Panc1 (cell line): ENCODE measurements at places on chromosomes 7 and 10. TPM values are rescaled to one million over a fixed set of nuclear protein-coding genes. Genes with fewer than 3 reads are reported as not detected.

UNC5B gene
- 1.1 TPM for total RNA-seq

PAX4 gene
- total RNA-seq: not detected

VAX1 gene
- total RNA-seq: 4.6 TPM

UBE2D4 gene
- total RNA-seq: 35.9 TPM

CTAGE8 gene
- total RNA-seq: 5.2 TPM

FAM241B gene
- total RNA-seq: 29.1 TPM

CYP26A1 gene
- 1.5 TPM for total RNA-seq

LMOD2 gene
- total RNA-seq: not detected

AKR1C3 gene
- total RNA-seq: 0.62 TPM

ZNF775 gene
- 14.7 TPM for total RNA-seq

PGAM2 gene
- 1.3 TPM for total RNA-seq

- no peaks in the 10 kb centered on the region for H3K4me1 ChIP-seq
- H3K4me3 ChIP-seq: no peak overlapping the region
- H3K36me3 ChIP-seq: no peaks in the 10 kb centered on the region
- H3K27ac ChIP-seq: no peak overlapping the region
- no peak for DNase-seq
Measured at GRCh38 chr10:62512732-62513475, 138.7 kb downstream of the ZNF365 start.

GRCh38 chr7:98210513-98211220 lies 572 bp upstream of the BHLHA15 start:
- no peaks in the 10 kb centered on the region for H3K36me3 ChIP-seq
- DNase-seq: no peak
- H3K4me1 ChIP-seq: no peaks in the 10 kb centered on the region
- peak overlapping the region; percentile 36 for H3K4me3 ChIP-seq
- no peaks in the 10 kb centered on the region for H3K27me3 ChIP-seq

DNA sequence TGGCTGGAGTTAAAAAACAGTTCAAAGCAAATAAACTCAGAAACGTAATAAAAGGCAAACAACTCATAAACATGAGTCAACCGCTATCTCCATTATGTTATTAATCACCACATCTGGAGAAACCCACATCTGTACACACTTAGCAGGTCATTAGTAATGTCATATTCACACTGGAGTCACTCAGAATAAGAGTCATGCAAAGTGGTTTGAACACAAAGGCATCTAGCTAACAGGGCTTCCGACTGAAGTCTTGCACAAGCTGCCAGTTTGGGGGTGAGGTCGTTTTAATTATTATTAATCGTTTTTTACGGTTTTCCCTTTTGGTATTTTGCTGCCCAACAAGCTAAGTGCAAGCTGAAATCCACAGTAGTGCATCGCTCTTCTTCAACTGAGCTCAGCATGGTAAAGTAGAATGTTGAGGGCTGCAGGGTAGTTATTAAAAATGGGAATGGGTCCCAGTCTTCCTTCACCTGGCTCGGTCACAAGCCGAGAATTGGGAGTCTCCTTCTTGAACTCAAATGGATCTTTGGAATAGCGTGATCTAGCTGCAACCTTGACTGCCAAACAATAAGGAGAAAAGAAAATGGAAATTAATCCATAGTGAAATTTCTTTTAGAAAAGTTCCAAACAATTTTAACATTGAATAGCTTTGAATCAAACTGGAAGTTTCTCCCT lies 663.5 kb downstream of the KCNMA1 start:
- no peak overlapping the region for H3K27ac ChIP-seq
- no peaks in the 10 kb centered on the region for H3K27me3 ChIP-seq
- H3K36me3 ChIP-seq: no peaks in the 10 kb centered on the region

DNA sequence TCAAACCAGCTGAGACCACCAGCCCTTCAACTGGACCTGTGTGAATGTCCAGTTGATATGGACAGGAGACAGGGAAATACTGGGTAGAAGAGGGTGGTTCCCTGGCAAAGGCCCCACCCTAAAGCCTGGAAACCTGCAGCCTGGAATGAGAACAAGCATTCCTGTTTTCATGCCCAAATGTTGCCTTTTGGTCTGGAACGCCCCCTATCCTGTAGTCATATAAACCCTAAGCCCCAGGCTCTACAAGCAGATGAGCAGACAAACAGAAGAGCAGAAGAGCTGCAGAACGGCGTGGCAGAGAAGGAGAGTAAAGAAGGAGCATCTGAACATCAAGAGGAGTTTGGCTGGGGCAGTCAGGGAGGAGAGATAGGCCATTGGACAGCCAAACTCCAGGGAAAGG lies 38.4 kb downstream of the SYPL1 start:
- H3K27me3 ChIP-seq: no peaks in the 10 kb centered on the region
- H3K36me3 ChIP-seq: no peaks in the 10 kb centered on the region
- no peak overlapping the region; the same call in 1 of the 2 replicates for H3K27ac ChIP-seq

DNA sequence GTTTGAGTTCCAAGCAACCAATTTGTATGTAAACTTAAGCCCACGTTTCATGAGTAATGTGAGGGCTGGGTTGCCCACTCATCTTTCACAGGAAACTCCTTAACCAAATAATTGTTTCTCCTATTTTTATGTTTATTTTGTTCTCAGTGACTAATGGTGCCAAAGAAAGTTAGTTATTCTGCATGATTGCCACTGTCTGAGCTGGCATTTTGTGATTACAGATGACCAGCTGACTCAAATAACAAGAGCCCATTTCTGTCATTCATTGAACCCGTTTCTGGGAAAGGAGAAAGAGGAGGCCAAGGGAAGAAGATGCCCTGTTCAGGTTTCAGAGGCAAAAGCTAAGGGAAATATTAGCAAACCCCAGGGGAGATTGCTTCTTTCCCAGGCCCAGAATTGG lies 186.9 kb upstream of the MYO3A start:
- no peak for DNase-seq
- no peaks in the 10 kb centered on the region for H3K27me3 ChIP-seq
- no peaks in the 10 kb centered on the region for H3K36me3 ChIP-seq
- H3K4me1 ChIP-seq: no peaks in the 10 kb centered on the region
- H3K4me3 ChIP-seq: no peak overlapping the region

DNA sequence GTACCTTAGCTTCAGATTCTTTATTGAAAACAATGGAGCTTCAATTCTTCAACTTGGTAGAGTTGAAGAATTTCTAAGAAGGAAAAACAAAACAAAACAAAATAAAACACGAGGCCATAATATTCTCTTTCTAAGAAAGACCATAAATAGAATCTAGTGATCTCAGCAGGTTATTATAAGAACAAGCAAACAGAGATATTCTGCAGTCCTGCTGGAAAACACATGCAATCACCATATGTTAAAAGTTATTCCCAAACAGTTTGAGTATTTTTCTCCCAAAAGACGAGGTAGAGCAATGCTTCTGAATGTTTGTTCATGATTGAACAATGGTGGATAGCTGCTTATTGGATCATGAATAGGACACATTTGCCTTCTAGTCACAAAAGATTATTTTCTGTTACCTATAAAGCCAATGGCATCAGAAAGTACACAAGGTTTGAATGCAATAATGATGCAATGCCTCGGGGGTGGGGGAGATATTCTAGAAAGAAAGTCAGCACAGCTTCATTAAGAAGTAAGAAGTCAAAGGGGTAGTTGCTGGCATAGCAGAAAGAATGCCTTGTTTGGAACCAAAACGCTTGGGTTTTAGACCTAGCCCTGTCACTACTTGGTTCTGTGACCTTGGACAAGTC lies 59.3 kb downstream of the CREB3L2 start:
- H3K27ac ChIP-seq: no peak overlapping the region
- no peak for DNase-seq
- H3K4me3 ChIP-seq: no peak overlapping the region
- no peaks in the 10 kb centered on the region for H3K4me1 ChIP-seq

- peaks cover 12% of the 10 kb centered on the region for H3K36me3 ChIP-seq
- H3K4me3 ChIP-seq: no peak overlapping the region
- H3K27ac ChIP-seq: no peak overlapping the region
- no peaks in the 10 kb centered on the region for H3K4me1 ChIP-seq
- no peaks in the 10 kb centered on the region for H3K27me3 ChIP-seq
Measured at GRCh38 chr10:847868-848267, 83.6 kb downstream of the LARP4B start.

- H3K27me3 ChIP-seq: no peaks in the 10 kb centered on the region
- no peaks in the 10 kb centered on the region for H3K36me3 ChIP-seq
- H3K4me1 ChIP-seq: no peaks in the 10 kb centered on the region
- DNase-seq: no peak
Measured at GRCh38 chr7:95473276-95473985, 12.3 kb upstream of the ASB4 start.

- no peaks in the 10 kb centered on the region for H3K36me3 ChIP-seq
- H3K27ac ChIP-seq: no peak overlapping the region
- no peak overlapping the region for H3K4me3 ChIP-seq
- H3K27me3 ChIP-seq: no peaks in the 10 kb centered on the region
- peak; percentile 87 for DNase-seq
- H3K4me1 ChIP-seq: peaks cover 4% of the 10 kb centered on the region; the same call in 1 of the 2 replicates
Measured at GRCh38 chr10:78520737-78521430, 487.2 kb downstream of the RPS24 start.

GRCh38 chr7:110541962-110542361 lies 549.0 kb upstream of the LRRN3 start:
- no peaks in the 10 kb centered on the region for H3K27me3 ChIP-seq
- no peak overlapping the region for H3K27ac ChIP-seq
- H3K4me1 ChIP-seq: no peaks in the 10 kb centered on the region
- no peaks in the 10 kb centered on the region for H3K36me3 ChIP-seq

DNA sequence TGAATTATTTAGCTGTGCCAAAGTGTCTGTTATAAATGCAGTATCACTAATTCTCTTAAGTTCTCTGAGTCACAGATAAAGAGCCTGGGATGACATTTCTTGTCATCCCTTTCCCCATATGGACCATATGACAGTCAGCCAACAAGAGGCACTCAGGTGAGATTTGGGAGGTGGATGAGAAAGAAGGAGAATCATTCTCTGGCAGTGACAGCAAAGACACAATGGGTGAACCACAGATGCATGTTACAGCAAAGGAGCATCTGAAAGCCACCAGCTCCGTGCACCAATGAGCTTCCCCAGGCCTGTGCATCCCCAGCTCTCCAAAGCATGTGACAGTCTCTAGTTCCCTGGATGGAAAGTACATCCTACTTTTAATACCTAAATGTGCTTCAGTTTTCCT lies 10.8 kb downstream of the GIMAP6 start:
- H3K36me3 ChIP-seq: no peaks in the 10 kb centered on the region
- peaks cover 2% of the 10 kb centered on the region; the same call in 1 of the 2 replicates for H3K27me3 ChIP-seq
- no peak for DNase-seq
- H3K27ac ChIP-seq: no peak overlapping the region
- H3K4me3 ChIP-seq: no peak overlapping the region
